Thoracic aorta (tissue), 2 donors: ENCODE measurements at places on chromosomes 4 and X.

DNA sequence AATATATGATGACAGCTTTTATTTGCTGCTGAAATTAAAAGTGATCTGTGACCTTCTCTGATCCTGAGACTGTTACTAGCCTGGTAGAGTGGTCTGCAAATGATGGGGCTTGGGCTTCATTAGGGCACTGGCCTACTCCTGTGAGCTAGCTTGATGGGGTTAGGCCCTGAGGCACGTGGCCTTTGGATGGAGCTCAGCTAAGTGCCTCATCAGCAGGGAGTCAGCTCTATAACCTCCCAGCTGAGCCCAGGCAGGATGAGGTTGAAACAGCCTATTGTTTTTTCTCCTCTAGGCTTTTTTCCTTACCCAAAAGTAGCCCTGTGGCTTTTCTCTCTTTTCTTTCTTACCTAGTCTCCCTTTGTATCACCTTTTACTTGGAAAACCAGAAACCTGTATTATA lies 92.2 kb downstream of the AFF2 start:
- no peak for DNase-seq

- DNase-seq = no peak
Measured at GRCh38 chr4:138939960-138940359, 75.6 kb upstream of the NOCT start.

DNA sequence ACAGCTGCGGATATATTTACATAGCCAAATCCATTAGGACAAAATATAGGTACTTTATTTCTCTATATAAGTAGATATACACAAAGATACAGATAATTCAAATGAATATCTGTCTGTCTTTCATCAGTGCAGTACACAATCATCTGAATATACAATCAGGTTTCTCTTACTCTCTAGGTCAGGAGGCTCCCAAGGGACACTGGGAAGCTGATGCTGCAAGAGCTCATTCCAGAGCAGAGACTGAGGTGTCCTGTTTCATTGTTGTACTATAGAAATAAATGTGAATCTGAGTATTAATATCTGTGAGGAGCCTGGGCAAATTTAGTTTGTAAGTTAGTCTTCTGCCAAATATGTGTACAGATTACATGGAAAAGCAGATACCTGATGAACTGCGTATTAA lies 4.2 kb downstream of the TLL1 start:
- no peak for DNase-seq

- no peak for DNase-seq
Measured at GRCh38 chrX:149010013-149010852, 494.9 kb downstream of the IDS start.

- DNase-seq = no peak
Measured at GRCh38 chrX:40736170-40736505, 796 bp upstream of the MED14 start.
